ENCODE measurements at places on chromosomes 7 and 10. TPM values are rescaled to one million over a fixed set of nuclear protein-coding genes. Genes with fewer than 3 reads are reported as not detected.
A peak's percentile ranks its signal among the peaks of the same experiment; 100 is the strongest.

CYP2C18 gene
- total RNA-seq: 45.8 TPM

TMEM176A gene
- total RNA-seq: 246 TPM

- DNase-seq: no peak
Measured at GRCh38 chr7:12583922-12584321, 13.4 kb downstream of the SCIN start.

DNA sequence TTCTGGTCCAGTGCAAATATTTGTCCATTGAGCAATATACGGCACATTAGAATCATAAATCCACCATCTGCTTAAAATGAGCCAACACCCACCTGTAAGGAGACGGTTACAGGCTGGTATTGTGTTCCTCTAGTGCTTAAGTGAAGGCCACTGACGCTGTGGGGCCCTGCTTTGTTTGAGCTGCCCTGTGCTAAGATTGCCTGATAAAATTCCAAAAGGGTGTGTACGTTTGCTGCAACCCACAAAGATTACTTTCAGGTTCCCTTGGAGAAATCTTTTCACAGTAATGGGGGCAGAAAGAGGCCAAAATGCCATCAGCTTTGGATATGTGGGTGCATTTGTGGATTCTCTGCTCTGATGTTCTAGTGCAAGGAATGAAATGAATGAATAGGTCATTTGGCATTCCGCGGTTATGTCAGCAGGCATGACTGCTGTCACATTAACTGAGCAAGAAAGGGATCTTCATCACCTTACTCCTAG lies 34.4 kb downstream of the AGR3 start:
- peak; percentile 57 for DNase-seq
